ENCODE measurements at places on chromosomes 5 and 9.

GRCh38 chr9:136512651-136513071 lies 29.8 kb upstream of the SEC16A start:
- DNase-seq, result peak; percentile 35

- DNase-seq, result no peak
These were observed 16.4 kb downstream of the MED27 start for GRCh38 chr9:132063281-132063680.

- DNase-seq, result no peak
These were observed 9.4 kb downstream of the SRD5A1 start for GRCh38 chr5:6642655-6643054.

GRCh38 chr9:33285502-33285901 lies 4.8 kb upstream of the NFX1 start:
- DNase-seq, result no peak
